ENCODE measurements at places on chromosomes 3 and 15. TPM values are rescaled to one million over a fixed set of nuclear protein-coding genes. Genes with fewer than 3 reads are reported as not detected.

The LRRC2 gene
- total RNA-seq, result 2.6 TPM

DNA sequence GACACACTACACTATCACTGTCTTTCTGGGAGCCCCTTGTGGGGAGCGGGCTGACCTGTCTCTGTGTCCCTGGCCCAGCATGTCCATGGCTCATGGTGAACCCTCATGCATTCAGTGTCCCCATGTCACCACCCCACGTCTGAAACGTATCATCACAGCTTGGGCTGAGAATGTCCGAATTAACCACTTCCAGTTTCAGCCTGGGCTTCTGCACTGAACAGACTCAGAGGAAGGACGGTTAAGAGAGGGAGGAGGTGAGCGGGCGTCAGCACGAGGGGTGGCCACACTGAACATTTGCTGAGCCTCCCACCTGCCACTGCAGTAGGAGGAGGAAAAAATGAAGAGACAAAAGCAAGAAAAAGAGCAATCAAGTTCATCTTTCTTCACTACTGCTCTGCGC lies 30.5 kb downstream of the ATP2B2 start:
- no peak for DNase-seq

DNA sequence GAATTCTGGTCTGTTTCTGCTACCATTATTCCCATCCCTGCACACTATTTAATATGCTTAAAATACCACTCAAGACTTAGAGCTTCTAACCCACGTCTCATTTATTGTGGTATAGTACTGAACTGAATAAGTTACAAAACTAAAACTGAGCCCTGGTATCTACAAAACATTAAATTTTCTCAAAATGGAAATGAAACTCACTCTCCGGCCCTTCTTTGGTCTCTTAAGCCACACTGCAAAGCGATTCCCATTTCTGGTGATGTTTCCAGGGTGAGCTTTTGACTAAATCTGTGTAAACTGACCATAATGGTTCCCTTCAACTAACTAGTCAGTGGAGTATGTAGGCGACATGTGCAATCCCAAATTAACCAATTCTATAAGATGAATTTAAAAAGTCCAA lies 18.6 kb downstream of the KPNA4 start:
- no peak for DNase-seq

- DNase-seq, result no peak
Measured at GRCh38 chr3:184981071-184981470, 169.1 kb downstream of the VPS8 start.

The SPTBN5 gene
- total RNA-seq, result 0.90 TPM

- no peak for DNase-seq
Measured at GRCh38 chr3:69951616-69952015, 47.9 kb upstream of the SAMMSON start.

- no peak for DNase-seq
Measured at GRCh38 chr3:111548756-111549155, 6.8 kb downstream of the CD96 start.

- no peak for DNase-seq
Measured at GRCh38 chr15:66164788-66165187, 88.8 kb downstream of the MEGF11 start.

DNA sequence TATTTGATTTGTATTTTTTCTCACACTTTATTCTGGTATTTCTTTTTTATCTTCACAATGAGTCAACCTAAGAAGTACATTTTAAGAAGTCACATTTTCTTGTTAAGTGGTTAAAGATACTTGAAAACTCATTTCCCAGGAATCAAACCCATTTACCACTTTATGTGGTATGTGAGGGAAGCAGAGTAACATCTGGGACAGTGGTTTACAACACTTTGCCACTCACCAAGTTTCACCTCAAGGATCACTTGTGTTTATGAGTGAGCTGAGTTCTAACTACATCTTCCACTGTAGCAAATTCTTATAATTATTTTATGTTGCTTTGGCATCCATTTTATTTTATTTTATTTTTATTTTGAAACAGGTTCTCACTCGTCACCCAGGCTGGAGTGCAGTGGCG lies 53.8 kb downstream of the IGSF11 start:
- DNase-seq, result no peak

- DNase-seq, result no peak
Measured at GRCh38 chr3:19363071-19363470, 214.8 kb downstream of the KCNH8 start.

The PLCL2 gene
- 32.1 TPM for total RNA-seq

GRCh38 chr15:67189326-67190051 lies 65.0 kb downstream of the AAGAB start:
- no peak for DNase-seq

DNA sequence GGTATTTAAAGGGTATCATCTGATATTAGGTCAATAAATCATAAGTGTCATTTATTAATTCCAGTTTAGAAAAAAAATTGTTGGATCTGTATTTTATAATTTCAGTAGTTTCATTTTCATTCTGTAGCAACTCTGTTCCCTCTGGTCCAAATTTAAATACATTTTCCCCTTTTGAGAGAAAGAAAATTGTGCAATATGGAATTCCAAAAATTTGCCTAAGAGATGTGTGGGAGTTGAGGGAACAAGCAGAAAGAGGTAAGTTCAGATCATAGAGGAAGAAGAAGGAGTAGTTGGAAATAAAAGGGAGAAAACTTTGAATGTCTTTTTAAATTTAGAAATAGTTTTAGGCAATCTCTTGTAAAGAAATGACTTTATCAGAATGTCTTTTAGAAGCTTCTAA lies 48.9 kb upstream of the MME start:
- no peak for DNase-seq

The TRIM42 gene
- total RNA-seq, result not detected

GRCh38 chr3:71900057-71900456 lies 115.1 kb upstream of the PROK2 start:
- DNase-seq, result no peak

The GOLGA8S gene
- total RNA-seq, result 0.07 TPM

The SCAANT1 gene
- total RNA-seq, result not detected

- no peak for DNase-seq
Measured at GRCh38 chr15:50997371-50998051, 89.0 kb downstream of the AP4E1 start.

The ABHD14A gene
- 3.0 TPM for total RNA-seq

DNA sequence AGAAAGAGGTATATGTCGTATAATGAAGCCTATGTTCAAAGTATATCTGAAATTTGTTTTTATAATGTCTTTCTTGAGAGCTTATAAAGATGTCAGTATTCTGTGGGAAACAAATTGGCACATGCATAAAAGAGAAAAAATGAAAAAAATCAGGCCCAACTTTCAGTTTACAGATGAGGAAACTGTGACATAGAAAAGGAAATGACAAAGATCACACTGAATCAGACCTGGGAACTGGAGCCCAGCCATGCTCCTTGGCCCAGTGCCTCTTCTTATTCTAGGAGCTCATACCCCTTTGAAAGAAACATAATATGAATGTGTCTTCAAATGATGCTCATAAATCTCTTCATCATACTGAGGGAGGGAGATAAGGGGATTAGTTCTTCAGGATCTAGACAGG lies 48.4 kb downstream of the TMEM44 start:
- no peak for DNase-seq

- DNase-seq, result no peak
Measured at GRCh38 chr3:95971573-95971972, 842.8 kb upstream of the EPHA6 start.

DNA sequence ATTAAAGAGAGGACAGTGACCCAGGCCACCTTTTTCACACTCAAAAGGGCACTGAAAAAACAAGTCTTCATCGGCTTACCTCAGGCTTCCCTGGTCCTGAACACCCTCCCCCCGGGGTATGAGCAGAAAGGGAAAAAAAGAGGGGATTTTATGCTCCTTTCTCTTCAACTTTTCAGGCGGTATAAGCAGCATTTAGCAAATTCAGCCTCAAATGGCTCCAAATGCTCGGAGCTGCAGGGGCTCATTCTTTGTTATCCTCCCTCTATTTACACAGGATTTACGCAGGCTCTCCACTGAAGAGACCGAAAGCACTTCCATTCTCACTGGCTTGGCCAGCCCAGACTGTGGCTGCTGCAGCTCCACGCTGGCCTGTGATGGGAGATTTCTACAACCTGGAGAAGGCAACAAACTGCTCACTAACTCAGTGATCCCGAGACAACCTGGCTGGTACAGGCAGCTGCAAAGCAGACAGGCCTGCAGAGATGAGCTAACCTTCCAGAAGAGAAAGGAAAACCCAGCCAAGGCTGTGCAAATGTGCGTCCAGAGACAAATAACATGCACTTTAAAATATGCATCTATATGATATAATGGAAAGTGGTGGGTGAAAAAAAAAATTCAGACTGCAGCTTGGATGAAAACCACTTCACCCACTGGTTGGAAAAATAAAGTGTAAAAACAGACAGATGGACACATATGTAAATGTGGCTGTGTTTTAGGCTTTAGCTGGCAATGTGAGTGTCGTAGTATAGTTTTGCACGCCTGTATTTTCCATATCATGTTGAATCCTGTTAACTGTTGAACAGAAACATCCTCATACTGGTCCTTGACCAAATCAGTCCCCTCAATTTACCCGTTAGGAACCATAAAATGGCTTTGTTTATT lies 54.2 kb downstream of the MEIS2 start:
- peak; percentile 64 for DNase-seq

DNA sequence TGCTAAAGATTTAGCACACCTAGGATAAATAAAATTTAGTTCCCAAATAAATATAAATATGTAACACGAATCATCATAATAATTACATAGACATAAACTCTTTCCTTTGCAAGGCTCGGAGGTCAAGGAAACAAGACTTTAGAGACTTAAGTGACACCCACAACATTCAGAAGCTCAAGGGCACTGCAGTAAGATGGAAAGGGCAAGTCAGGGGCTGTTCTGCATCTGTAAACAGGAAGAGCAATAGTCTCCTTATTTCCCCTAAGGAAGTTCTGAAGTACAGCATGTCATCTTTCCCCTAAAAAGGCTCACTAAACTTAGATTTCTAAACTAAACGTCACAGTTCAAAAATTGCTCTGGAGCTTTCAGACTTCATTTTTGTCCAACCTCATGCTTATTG lies 26.9 kb upstream of the KBTBD8 start:
- DNase-seq, result no peak

- DNase-seq, result no peak
Measured at GRCh38 chr3:40930131-40930538, 269.2 kb upstream of the CTNNB1 start.

The CLDN1 gene
- total RNA-seq, result 2.1 TPM

- peak; percentile 25 for DNase-seq
Measured at GRCh38 chr15:49379996-49380395, 43.0 kb upstream of the FGF7 start.

DNA sequence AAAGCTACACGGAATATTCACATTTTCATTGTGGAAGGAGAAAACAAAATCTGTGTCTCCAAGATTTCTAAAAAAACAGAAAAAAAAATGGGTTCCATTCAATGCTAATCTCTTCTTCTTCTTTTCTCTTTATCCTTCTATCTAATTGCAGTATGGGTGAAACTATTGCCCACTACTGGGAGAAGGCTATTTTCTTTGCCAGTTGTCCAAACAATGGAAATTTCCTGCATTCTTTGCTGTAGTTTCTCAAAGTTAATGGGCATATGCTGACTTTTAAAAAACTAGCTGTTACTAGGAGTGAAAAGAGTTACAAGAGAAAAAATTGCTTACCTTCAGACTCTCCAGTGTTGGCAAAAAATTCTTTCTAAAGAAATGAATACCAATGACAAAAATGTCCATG lies 179.3 kb upstream of the ANKRD28 start:
- DNase-seq, result no peak

GRCh38 chr3:75395580-75396315 lies 268.4 kb upstream of the FRG2C start:
- no peak for DNase-seq

The ABI3BP gene
- 0.28 TPM for total RNA-seq

- DNase-seq, result no peak
Measured at GRCh38 chr3:12472000-12472610, 12.2 kb upstream of the TSEN2 start.

The PPIP5K1 gene
- 30.1 TPM for total RNA-seq

DNA sequence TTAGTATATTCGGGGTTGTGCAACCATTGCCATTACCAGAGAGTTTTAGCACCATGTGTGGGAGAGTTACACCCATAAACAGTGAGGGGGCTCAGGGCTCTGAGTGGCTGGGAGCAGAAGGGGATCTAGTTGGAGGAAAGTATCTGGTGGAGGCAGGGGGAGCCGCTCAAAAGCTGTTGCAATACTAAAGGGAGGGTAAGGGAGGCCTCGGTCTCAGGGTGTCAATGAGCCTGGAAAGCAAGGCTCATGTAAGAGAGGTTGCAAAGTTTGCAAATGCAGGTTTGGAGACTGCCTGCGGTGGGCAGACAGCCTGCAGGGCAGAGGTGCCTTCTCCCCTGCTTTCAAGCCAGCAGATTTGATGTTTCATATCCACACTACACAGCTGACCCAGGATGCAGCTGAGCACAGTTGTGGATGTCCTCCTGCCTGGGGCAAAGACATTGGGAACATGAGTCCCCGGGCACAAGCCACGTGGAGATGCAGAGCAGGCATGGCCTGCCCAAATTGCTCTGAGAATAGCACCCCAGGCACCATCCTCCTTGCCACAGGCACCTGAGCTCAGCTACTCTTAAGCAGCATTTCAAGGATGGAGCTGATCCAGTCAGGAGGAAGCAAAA lies 181.4 kb downstream of the TLE3 start:
- DNase-seq, result no peak

DNA sequence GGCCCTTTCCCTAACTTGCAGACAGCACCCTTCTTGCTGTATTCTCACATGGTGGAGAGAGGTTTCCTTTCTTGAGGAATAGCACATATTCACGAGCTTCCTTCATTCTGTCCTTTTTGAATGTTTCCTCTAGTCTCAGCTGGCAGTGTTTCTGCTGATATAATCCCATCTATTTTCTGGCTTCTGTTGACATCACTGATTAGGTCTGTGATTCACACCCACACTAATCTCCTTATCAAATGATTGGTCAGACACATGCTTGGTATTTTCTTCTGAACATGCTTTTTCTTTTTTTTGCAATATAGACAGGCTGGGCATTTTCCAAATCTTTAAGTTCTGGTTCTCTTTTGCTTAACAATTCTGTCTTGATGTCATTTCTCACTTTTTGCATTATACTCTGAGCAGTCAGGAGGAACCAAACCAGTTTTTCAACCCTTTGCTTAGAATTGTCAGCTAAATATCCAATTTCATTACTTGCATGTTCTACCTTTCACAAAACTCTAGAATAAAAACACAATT lies 65.4 kb downstream of the OXSM start:
- DNase-seq, result no peak

- DNase-seq, result peak; percentile 83
Measured at GRCh38 chr15:62847900-62848489, 194.6 kb upstream of the TPM1 start.

DNA sequence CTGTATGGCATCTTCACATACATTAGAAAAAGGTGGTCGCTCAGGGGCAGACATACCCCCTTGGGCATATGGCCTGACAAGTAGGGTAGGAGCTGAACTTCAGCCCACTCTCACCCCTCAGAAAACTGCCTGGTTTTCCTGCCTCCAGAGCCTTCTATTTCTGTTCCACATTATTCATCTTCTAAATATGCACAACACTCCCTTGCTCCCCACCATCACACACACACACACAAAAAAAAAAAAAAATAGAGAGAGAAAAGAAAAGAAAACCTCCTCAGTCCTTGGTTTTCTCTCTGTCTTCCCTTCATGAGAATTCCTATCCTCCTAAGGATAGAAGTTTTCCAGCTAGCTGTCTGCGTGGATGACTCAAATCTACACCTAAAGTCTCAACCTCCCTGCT lies 5.6 kb upstream of the ROPN1 start:
- no peak for DNase-seq
